ENCODE measurements at places on chromosomes 3 and 15.
A peak's percentile ranks its signal among the peaks of the same experiment; 100 is the strongest.

GRCh38 chr3:30613133-30613825, 6.9 kb downstream of the TGFBR2 start:
- no peak for DNase-seq

GRCh38 chr3:150922611-150923010, 17.4 kb upstream of the MINDY4B start:
- DNase-seq: no peak

DNA sequence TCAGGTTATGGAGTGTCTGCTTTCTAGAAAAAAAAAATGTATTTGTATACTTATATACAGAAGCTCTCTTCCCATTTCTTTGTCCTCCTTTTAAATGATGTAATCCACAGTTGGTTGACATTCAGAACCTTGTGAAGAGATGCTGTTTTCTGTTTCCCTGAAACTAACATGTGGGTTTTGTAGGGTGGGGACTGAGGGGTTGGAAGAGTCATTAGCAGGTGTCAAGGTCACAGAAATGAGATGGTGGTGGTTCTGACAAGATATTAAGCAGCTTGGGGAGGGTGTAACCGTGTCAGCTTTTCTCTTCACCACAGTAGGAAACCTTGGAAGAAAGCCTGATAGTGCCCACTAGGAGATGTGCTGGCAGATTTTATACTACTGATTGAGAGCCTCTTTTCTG, 2.4 kb downstream of the RASA2 start:
- DNase-seq: no peak

DNA sequence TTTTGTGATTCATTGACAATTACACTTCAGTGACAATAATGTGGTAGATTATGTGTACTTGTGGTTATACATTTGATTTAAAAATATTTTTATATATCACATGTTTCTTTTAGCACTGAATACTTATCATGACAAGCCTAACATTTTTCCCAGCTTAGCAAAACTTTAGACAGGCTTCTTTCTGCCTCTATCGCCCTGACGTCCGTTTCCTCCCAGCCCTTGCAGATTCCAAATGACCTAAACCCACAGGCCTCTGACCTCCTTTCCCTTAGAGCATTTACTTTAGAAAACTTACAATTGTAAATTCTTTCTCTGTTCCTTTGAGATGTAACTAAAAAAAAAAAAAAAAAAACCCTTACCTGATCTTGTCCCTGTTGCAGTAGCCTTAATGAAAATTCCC, 326.1 kb downstream of the UNC13C start:
- no peak for DNase-seq

DNA sequence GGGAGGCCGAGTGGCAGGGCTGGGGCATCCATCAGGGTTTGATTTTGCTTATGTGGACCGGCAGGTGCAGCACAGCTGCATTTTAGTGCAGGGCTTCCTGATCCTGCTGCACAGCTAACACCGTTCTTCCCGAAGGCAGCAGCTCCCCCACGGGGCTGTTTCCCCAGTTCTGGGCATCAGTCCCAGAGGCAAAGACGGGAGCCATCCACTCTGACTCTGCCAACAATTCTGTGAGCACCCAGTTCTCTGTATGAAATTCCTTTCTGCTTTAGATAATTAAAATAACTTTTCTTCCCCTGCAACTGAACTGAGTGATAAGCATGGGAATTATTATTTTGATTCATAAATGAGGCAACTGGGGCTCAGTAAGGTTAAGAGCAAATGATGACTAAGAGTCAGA, 262.9 kb upstream of the ATP10A start:
- DNase-seq: peak; percentile 55

DNA sequence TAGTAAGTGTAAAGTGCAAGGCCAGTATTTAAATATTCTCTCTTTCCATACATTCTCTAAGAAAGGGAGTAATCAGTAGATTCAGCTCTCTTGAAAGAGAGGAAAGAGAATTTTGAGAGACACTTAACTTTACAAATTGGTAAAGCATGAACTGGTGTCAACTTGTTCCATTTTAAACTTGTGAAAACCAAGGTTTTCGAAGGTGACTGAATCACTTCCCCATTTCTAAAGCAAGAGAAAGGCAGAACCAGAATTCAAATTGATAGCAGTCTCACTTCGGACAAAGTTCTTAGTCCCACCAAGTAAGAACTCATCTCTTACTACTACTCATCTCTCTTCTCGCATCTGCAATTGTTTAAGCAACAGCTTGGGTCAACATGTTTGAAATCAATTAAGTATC, 22.4 kb downstream of the TJP1 start:
- DNase-seq: no peak

GRCh38 chr3:152613851-152614250, 221.1 kb upstream of the P2RY1 start:
- no peak for DNase-seq

GRCh38 chr3:150523538-150523937, 22.8 kb downstream of the SERP1 start:
- DNase-seq: no peak

- DNase-seq: no peak
Observed at GRCh38 chr3:74862476-74862875, 248.0 kb upstream of the CNTN3 start.

GRCh38 chr3:194929578-194929960, 243.9 kb downstream of the FAM43A start:
- no peak for DNase-seq

- DNase-seq: no peak
Observed at GRCh38 chr3:185981621-185982020, 43.8 kb upstream of the TRA2B start.

GRCh38 chr3:45868213-45868612, 18.1 kb upstream of the CCR9 start:
- no peak for DNase-seq

- DNase-seq: no peak
Observed at GRCh38 chr15:100092034-100092433, 249.7 kb downstream of the ADAMTS17 start.

DNA sequence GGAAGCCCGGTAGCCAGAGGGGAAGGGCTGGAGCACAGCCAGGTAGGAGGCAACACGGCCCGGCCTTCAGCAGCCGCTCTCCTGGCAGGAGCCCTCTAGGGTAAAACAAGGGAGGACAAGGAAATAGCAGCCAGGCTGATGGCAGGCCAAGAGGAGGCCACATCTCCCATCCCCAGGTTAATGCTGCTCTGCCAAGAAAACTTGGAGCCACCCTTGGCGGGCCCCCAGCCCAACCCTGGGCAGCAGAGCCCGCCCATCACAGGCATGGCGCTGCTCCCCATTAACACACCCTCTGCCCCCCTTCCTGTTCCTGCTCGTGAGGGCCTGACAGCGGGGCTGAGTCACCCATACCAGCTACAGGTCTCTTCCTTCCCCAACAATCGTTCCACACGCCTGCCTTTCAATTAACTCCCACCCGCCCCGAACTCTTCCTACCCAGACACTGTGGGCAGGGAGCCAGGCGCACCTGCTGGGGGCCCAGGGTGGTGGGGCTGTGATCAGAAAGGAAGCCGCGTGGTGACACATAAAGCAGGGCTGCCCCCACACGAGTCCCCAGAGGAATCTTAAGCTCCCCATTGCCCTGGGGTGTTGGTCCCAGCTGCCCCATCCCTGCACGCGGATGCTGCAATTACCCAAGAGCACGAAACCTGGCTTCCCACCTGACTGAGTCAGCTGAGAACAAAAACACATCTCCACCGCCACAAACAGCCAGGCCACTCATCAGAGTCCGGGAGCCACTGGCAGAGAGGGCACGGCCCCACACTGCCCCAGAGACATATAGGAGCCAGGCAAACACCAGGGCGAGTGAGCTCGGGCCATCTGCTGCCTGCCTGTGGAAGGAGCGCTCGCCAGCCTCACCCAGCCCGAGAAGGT, at the start of gene C15orf62:
Gene C15orf62 (plus strand): TSS at position 707 of the 873 bp plus-strand sequence. CDS start 516 bp downstream, outside the sequence.
- peak; percentile 68 for DNase-seq

DNA sequence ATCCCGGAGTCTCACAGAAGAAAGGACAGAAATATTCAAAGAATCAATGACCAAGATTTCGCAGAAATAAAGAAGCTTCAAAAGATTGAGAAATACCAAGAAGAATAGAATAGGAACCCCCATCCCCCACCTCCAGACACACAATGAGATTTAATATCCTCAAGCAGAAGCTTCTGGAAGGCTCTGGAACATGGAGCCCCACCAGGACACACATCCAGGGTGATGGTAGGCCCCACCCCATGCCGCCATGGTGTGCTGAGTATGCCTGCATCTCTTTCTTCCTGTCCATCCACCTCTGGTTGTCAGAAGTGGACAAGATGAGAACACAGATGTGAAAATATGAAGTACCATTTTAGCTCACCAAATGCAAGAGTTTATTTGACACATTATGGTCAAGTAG, 19.3 kb downstream of the PRR23E start:
- no peak for DNase-seq

GRCh38 chr3:58490860-58491501, 915 bp upstream of the KCTD6 start:
- no peak for DNase-seq

- no peak for DNase-seq
Observed at GRCh38 chr3:120177707-120178306, 83.6 kb upstream of the GSK3B start.

DNA sequence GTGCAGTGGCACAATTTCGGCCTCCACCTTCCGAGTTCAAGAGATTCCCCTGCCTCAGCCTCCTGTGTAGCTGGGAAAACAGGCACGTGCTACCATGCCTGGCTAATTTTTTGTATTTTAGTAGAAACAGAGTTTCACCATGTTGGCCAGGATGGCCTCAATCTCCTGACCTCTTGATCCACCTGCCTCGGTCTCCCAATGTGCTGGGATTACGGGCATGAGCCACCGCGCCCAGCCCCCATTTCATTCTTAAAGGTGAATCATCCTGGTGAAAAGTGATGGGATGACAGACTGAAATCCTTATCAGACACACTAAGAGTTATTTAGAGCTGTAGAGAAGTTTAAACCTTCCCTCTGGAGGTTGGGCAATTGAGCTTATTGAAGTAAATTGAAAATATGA, 24.1 kb upstream of the SERPINI2 start:
- no peak for DNase-seq

DNA sequence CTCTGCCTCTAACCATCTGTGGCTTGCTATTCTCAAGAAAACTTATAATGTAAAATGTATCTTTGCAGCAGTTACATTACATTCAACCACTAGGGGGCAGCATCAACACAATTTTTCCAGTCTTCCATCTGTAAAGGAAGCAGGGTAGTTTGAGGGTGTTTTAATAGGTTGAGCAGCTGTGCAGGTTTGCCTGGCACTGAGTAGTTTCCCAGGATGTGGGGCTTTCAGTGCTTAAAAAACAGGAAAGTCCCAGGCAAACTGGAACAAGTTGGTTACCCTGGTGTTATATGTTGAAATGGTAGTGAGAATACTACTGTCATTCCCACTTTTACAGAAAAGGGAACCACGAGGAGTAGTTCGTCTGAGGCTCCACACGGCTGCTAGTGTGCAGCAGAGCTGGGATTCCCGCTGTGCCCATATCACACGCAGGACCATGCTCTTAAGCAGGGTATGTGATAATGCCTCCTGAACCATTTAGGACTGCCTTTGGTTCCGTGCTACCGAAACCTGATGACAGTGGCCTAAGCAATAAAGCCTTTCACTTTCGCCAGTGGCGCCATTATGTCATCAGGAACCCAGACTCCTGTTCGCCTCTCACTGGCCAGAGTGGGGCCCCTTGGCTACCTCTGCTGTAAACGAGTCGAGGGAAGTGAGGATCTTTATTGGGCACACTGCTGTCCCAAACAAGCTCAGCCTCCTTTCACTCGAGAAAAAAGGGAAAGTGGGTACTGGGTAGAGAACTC, 64.7 kb upstream of the ZBTB38 start:
- peak; percentile 78 for DNase-seq

DNA sequence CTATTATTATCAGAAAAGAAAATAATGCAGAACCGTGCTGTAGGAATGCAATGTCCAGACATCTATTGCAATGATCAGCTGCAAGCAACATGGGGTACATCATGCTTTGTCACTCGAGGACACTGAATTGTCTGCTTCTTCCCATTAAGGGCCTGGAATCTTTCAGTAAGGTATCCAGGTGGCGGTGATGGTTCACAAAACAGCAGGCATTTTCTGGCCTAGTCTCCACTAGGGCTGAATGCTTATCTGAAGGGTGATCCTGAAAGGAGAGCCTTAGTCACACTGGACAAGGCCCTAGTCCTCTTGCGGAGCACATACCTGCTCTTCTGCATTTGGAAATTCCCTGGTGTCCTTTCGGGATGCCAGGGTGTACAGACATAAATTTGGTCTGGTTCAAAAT, 21.2 kb downstream of the ITPR1 start:
- no peak for DNase-seq

DNA sequence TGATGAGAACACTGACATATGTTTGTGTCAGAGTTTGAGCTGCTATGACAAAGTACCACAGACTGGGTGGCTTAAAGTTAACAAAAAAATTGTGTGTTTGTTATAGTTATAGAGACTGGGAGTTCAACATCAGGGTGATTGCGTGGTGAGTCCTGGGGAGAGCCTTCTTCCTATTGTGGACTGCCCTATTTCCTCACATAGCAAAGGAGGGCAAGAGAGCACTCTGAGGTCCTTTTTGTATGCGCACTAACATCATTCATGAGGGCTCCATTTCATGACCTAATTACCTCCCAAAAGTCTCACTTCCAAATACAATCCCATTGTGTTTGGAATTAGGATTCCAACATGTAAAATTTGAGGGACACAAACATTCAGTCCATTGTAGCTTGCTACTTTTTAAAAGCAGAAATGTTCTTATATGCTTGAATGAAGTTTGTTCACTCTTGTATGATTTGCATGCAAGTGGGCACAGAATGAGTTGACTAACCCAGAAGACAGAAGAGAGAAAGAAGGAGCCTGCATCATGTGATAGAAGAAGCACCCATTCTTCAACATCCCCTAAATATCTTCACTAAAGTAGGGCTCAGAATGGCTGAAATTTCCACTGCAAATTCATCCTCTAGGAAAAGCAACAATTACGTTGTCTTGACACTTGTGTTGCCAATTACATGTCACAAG, 18.9 kb upstream of the ALCAM start:
- no peak for DNase-seq

- DNase-seq: no peak
Observed at GRCh38 chr3:142705198-142705597, 18.6 kb upstream of the TRPC1 start.

DNA sequence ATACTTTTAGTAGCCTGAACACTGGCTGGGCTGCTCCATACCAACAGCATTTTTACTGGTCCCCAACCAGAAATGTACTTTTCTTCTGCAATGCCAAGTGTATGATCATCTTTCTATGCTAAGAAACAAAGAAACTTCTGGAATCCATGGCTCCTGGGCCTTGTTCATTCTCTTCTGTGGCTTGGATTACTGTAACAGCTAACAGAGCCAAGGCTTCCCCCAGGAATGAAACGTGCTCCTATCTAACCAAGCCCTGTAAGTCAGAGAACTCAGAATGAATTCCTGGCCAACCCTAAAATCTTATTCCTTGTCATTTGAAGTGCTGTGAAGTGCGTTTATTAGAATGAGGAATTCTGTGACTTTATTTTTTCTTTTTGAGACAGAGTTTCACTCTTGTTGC, 102.9 kb upstream of the RAD18 start:
- DNase-seq: no peak

DNA sequence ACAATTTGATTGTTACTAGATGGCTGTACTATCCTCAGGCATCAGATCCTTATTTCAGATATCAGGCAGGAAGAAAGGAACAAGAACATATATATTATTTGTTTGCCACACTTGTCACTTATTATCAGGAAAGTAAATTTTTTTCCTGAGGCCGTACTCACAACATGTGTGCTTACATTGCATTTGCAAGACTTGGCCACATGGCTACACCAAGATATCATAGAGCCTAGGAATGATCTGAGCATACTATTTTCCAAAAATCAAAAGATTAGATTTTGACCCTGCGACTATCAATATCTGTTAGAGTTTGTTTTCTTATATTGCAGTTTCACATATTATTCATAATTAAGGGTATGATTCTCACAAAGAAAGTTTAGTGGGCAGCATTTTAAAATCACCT, 426.2 kb upstream of the BCHE start:
- no peak for DNase-seq
